ENCODE measurements at places on chromosomes 11 and 22.

GRCh38 chr11:111476956-111477355 lies 35.2 kb downstream of the BTG4 start:
- DNase-seq = no peak

GRCh38 chr11:66542362-66542761 lies 3.5 kb downstream of the ZDHHC24 start:
- DNase-seq = no peak

DNA sequence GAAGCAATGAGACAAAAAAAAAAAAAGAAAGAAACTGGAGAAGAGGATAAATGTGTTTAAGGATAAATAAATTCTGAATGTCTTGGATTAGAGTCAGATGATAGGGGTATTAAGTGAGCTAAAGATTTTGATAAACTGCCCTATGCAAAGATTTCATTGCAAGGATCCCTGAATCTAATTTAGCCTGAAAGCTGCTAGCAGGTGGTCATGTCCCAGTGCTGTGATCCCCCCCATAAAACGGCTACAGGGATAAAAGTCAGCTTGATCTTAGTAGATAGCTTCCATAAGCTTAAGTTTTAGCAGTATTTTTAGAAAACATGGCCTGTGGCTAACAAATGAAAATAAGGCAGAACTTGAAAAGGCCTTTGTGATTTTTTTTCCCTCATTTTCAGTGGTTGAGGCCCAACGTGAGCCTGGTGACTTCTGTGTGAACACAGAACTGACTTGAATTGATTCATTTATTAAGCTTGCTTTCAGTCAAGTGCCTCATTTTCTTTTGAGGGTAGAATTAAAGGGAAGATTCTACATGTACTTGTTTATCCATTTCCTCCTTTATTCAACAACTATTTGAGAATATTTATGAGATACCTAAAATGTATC lies 44.5 kb downstream of the CD44 start:
- DNase-seq = no peak

- DNase-seq = no peak
Measured at GRCh38 chr11:9852465-9852864, 188.6 kb downstream of the SWAP70 start.

- DNase-seq = no peak
Measured at GRCh38 chr11:118240999-118241763, 11.0 kb downstream of the MPZL3 start.

- peak; percentile 60 for DNase-seq
Measured at GRCh38 chr11:108498046-108498815, at the start of gene POGLUT3. TSS of gene POGLUT3 (minus strand) at chr11:108498384. CDS start at chr11:108498366, 18 bp downstream.

DNA sequence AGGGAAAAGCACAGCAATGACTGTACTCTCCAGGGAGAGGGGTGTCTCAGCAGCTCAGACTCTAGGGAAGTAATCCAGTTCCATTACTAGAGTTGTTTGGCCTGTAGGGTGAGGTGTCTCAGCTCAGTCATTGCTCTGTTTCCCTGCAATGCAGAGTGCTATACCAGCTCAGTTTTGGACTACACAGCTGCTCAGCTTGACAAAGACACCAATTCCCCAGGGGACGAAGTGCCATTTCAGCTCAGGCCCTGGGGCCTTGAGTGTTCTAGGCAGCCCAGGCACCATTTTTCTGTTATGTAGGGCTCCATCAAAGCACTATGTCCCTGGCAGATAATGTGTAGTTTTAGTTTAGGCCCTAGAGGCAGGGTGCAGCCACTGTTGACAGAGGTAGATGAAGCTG lies 18.2 kb downstream of the CALCB start:
- DNase-seq = no peak

DNA sequence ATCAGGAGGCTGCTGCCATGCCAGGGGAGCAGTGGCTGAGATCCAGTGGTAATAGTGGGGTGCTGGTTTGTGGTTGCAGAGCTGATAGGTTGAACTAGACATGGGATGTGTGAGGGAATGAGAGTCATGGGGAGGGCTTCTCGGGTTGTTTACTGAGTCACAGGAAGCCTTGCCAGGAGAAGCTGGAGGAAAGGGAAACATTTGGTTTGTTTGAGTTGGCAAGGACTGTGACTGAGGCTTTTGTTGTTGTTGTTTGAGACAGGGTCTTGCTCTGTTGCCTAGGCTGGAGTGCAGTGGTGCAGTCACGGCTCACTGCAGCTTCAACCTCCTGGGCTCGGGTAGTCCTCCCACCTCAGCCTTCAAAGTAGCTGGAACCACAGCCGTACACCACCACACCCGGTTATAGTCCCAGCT lies 49.3 kb downstream of the CABIN1 start:
- no peak for DNase-seq

DNA sequence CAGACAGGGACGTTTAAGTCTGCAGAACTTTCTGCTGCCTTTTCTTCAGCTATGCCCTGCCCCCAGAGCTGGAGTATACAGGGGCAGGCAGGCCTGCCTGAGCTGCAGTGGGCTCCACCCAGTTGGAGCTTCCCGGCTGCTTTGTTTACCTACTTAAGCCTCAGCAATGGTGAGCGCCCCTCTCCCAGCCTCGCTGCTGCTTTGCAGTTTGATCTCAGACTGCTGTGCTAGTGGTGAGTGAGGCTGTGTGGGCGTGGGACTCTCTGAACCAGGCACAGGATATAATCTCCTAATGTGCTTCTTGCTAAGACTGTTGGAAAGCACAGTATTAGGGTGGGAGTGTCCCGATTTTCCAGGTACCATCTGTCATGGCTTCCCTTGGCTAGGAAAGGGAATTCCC lies 38.5 kb downstream of the NELL1 start:
- no peak for DNase-seq

DNA sequence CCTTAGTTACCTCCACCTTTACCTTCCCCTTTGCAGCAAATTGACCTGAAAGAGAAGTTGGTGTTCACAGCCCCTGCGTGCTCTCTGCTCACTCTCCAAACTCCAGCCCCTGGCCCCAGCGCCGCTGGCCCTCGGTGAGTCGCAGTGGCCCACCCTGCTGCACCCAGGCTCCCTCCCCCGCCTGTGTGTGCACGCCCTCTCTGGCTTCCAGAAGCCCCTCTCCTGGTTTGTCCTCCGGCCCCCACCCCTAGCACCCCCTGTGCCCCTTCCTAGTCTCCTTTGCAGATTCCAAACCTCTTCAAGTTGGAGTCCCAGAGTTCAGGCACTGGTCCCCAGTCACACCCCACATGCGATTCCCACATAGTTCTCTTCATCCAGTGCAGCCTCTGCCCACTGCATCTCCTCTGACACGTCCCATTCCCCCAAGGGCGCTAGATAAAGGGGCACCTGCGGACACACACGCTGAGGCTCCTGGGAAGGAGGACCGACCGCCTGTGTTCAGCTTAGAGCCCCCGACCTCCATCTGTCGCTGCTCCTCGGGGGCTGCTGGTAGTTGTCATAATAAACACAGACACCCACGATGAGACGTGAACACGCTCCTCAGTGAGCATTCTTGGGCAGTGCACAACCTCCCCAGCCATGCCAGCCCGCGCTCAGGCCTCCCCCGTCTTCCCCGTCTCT lies 1.5 kb upstream of the PHRF1 start:
- no peak for DNase-seq

DNA sequence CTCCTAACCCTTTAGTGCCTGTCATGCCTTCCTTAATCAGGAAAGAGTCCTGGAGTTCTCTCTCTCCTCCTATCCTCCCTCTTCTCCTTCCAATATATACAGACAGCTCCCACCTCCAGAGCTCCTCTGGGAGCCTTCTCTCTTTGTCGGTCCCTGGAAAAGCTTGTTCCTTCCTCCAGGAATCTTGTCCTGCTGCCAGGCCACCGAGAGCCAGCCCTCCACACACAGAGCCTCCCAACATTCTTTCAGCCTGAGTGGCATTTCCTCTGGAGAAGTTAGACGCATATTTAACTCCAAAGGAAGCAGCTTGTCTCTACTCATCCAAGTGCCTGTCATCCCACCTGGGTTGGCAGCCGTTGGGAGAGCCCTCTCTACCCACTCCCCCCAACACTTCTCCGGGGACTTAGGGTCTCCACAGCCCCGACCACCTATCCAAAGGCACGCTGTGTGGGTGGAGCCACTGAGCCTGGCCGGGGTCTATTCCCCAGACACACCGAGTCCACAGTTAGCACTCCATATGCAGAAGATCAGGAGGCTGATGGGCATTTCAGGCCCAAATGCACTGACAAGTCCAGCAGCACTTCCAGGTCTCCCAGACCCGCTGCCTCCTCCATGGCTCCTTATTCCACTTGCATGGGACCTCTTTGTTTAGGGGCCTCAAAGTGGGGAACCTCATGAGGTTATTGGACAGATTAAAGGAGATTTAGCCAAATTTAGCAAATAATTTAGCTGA lies 31.1 kb downstream of the DKK3 start:
- DNase-seq = no peak

DNA sequence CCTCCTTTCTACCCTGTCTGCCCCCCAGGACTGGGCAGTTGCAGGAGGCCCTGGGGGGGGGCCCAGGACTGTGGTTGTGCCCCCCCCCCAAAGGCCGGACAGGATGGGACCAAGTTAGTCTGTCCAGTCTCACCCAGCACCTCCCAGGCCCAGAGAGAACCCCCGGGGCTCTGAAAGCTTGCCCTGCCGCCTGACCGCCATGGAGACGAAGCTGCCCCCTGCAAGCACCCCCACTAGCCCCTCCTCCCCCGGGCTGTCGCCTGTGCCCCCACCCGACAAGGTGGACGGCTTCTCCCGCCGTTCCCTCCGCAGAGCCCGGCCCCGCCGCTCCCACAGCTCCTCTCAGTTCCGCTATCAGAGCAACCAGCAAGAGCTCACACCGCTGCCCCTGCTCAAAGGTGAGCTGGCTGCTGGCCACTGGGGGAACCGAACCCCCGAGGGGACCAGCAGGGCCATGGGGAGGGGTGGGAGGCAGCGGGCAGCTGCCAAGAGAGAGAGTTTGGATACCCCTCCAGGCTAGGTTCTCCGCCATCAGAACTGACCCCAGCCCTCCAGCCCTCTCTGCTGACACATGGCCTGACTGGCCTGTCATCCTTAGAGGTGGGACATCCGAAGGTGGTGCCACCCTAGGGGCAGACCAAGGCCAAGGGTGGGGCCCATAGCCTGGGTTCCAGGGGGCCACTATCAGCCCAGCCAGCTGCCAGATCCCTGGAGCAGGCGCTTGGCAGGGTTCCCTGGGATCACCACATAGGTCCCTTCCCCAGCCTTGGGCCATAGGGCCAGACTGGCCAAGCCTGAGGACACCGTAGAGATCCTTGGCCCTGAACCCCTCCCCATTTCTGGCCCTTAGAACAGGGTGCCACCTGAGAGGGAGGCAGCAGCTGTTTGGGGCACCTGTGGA lies 1.3 kb downstream of the PPP2R5B start:
- no peak for DNase-seq

DNA sequence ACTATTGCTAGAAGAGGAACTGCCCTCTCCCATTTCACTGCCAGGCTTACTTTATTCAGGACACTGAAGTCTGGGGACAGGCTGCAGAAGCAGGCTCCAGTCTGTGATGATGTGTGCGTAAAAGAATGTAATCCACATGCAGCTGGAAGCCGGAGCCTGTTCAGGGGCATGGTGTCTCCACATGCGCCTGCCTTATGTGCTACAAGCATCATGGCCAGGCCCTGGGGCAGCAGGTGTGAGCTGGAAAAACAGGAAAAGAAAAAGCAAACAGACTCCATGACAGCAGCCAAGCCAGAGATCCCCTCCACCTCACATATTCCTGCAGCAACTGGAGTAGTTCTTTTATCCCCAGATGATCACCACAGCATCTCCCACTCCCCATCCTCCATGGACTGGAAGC lies 33.4 kb downstream of the ARFGAP2 start:
- peak; percentile 12 for DNase-seq

DNA sequence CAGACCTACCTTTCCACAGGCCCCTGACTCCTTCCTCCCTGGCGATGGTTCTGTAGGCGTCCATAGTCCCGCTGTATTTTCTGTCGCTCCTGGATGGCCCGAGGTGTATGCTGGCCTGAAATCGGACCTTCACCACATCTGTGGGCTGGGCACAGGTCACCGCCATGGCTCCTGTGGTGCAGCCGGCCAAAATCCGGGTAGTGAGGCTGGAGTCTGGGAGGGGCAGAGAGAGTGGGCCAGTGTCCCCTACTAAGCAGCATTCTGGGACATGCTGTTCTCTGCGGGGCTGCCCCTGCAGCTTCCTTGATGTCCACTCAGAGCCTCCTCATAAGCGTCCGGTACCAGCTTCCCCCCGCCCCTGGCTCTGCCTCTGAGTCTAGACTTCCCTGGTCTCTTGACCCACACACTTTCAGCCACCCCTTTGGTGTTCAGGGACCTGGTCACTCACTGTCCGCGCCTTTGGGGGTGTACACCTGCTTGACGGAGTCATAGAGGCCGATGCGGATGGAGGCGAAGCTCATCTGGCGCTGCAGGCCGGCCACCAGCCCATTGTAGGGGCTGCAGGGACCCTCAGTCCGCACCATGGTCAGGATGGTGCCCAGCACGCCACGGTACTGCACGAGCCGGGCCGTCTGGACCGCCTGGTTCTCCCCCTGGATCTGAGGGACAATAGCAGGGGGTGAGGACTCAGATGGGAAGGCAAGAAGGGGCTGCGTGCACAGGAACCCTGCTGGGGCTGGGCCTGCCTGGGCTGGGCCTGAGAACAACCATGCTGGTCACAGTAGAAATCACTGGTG lies 3.0 kb downstream of the UCP3 start:
- no peak for DNase-seq

DNA sequence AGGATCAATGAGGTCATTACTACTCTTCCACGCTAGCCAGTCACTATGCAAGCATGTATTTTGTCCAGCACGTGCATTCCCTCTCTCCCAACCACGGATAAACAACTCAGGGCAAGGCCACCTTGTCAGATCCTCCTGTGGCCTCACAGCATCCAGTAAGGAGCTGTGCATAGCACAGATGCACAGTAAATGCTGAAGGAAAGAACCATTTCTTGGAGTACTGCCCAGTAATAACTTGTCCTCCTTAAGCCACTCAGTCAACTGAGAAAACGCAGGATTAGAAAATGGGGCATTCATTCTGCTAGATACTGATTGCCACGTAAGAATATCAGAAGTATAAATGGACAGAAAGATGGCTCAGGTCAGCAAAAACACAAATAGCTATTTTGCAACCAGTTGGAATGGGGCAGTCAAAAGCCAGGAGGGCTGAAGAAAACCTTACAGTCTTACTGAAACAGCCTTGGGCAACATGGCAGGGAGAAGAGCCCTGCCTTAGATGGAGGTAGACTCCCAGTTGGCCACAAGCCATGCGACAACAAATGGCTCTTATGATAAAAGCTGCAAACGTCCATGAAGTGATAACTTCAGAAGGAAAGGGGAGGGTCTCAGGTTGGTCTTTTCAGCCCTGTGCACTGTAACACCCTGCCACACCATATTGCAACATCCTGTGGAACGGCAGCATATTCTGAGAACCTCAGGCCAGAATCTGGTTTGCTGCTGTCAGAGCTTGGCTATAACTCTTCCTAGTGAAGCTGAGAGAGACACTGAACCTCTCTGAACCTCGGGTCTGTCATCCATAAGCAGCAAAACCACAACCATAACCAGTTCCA lies 23.0 kb downstream of the PC start:
- no peak for DNase-seq

DNA sequence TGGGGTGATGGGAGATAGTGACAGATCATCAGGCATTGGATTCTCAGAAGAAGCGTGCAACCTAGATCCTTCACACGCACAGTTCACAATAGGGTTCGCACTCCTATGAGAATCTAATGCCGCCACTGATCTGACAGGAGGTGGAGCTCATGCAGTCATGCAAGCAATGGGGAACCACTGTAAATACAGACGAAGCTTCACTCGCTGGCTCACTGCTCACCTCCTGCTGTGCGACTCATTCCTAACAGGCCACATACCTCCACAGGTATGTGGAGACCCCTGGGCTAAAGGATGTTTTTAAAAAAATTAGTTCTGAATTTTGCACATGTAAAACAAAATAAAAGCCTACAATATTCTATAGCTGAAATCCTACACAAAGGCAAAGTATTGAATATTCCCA lies 20.5 kb upstream of the TEAD1 start:
- DNase-seq = no peak

GRCh38 chr11:22807855-22808570 lies 21.6 kb downstream of the SVIP start:
- DNase-seq = no peak
